ENCODE measurements at places on chromosomes 1 and 21. TPM values are rescaled to one million over a fixed set of nuclear protein-coding genes. Genes with fewer than 3 reads are reported as not detected.

GRCh38 chr1:27403065-27403726 lies 10.8 kb downstream of the GPR3 start:
- H3K36me3 ChIP-seq = peaks cover 53% of the 10 kb centered on the region
- no peak overlapping the region for H3K4me3 ChIP-seq
- H3K27me3 ChIP-seq = no peaks in the 10 kb centered on the region

- peaks cover 6% of the 10 kb centered on the region for H3K36me3 ChIP-seq
- no peak overlapping the region for H3K27ac ChIP-seq
- H3K27me3 ChIP-seq = no peaks in the 10 kb centered on the region
- no peak overlapping the region for H3K4me3 ChIP-seq
These were observed 41.2 kb downstream of the AHDC1 start for GRCh38 chr1:27562534-27563340.

- peaks cover 22% of the 10 kb centered on the region for H3K36me3 ChIP-seq
- H3K4me3 ChIP-seq = no peak overlapping the region
- no peaks in the 10 kb centered on the region for H3K27me3 ChIP-seq
- DNase-seq = no peak
- H3K27ac ChIP-seq = no peak overlapping the region
These were observed 54.5 kb downstream of the TBCE start for GRCh38 chr1:235421751-235422150.

LCE2C gene
- not detected for total RNA-seq

MAP3K21 gene
- 24.2 TPM for total RNA-seq

DNA sequence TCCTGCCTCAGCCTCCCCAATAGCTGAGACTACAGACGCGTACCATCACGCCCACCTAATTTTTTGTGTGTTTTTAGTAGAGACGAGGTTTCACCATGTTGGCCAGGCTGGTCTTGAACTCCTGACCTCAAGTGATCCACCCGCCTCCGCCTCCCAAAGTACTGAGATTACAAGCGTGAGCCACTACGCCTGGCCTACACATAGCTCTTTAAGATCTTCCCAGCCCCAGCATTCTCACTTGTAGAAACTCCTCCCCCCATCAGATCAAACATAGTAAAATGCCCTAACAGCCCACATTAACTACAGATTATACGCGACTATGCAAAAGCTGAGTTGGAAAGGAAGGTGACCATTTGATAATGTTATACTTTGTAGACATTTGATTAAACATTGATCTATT lies 634.8 kb downstream of the MATN1 start:
- H3K36me3 ChIP-seq = no peaks in the 10 kb centered on the region
- H3K27me3 ChIP-seq = no peaks in the 10 kb centered on the region
- DNase-seq = no peak
- no peak overlapping the region for H3K4me3 ChIP-seq
- H3K27ac ChIP-seq = no peak overlapping the region
- peaks cover 13% of the 10 kb centered on the region for H3K4me1 ChIP-seq

DNA sequence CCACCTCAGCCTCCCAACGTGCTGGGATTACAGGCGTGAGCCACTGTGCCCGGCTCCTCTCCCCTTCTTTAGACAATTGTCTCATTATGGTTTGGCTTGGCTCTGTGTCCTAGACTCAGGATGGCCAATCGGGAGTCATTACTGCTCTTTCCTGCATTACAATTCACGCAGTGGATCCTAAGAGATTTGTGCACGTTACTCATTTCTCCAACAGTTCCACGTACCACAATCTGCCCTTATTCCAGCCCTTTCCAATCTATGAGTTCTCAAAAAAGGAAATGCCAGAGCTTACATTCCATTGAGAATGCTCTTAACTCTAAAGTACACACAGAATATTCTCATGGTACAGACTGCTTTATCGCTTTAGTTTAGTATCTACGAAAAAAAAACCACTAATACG lies 357.0 kb downstream of the GPATCH2 start:
- H3K27me3 ChIP-seq = no peaks in the 10 kb centered on the region
- DNase-seq = no peak
- H3K4me3 ChIP-seq = no peak overlapping the region
- peaks cover 18% of the 10 kb centered on the region for H3K4me1 ChIP-seq

GRCh38 chr1:12178511-12178910 lies 11.7 kb downstream of the TNFRSF1B start:
- H3K4me3 ChIP-seq = no peak overlapping the region
- H3K27ac ChIP-seq = no peak overlapping the region
- peaks cover 27% of the 10 kb centered on the region for H3K27me3 ChIP-seq
- no peak for DNase-seq

GRCh38 chr1:45051005-45051772 lies 39.1 kb downstream of the UROD start:
- no peak overlapping the region for H3K27ac ChIP-seq
- no peak for DNase-seq
- no peak overlapping the region for H3K4me3 ChIP-seq
- no peaks in the 10 kb centered on the region for H3K4me1 ChIP-seq
- no peaks in the 10 kb centered on the region for H3K36me3 ChIP-seq
- peaks cover 23% of the 10 kb centered on the region for H3K27me3 ChIP-seq

- no peaks in the 10 kb centered on the region for H3K36me3 ChIP-seq
- H3K4me3 ChIP-seq = no peak overlapping the region
- peaks cover 11% of the 10 kb centered on the region for H3K4me1 ChIP-seq
- DNase-seq = no peak
These were observed 184.9 kb upstream of the ATP1B1 start for GRCh38 chr1:168921629-168922028.

GSTM3 gene
- total RNA-seq = not detected

TMPRSS3 gene
- 2.4 TPM for total RNA-seq

KDF1 gene
- 5.1 TPM for total RNA-seq

EXO1 gene
- 17.5 TPM for total RNA-seq

GRCh38 chr1:198113342-198113750 lies 43.5 kb upstream of the NEK7 start:
- H3K27me3 ChIP-seq = no peaks in the 10 kb centered on the region
- DNase-seq = peak; percentile 68
- H3K27ac ChIP-seq = no peak overlapping the region

AMY1C gene
- not detected for total RNA-seq

GRCh38 chr1:158819461-158820443 lies 11.4 kb upstream of the MNDA start:
- DNase-seq = no peak
- H3K36me3 ChIP-seq = no peaks in the 10 kb centered on the region
- H3K27ac ChIP-seq = no peak overlapping the region
- no peaks in the 10 kb centered on the region for H3K4me1 ChIP-seq
- no peak overlapping the region for H3K4me3 ChIP-seq
- H3K27me3 ChIP-seq = peaks cover 72% of the 10 kb centered on the region

DNA sequence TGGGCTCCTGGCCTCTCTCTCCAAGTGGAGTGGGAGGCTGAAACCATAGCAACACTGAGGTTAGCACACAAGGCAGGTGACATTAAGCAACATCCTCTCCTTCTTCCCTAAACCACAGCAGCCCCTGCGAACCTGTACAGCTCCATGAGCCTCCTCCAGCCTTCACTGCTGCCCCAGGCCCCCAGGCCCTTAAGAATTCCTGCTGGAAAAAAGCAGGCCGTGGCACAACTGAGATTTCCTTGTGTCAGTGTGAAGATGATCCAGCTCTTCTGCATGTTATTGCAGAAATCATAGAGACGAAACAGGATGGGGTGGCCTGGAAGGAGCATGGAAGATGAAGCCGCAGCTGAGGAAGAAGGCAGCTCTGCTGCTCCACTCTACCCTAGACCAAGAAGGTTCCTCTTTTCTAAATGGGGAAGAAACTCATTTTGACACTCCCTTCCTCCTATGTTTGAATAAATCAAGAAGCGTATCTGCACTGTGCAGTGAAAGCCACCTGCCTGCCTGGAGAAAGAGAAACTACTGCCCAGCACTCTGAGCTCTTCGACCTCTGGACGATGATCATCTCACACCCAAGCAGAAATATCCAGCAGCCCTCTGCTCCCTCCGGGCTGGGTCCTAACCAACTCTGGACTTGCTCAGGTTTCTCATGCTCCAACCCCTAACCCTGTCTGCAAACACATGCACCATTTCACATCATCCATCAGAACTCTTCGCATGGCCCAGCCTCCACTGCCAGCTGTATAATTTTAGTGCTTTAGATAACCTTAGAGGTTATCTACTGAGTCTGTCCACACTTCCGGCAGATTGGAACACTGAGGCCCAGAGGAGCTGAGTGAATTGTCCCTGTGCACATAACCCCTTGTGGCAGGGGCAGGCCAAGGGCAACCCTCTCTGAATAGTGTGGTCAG lies 20.7 kb downstream of the SH3BP5L start:
- no peak overlapping the region for H3K4me3 ChIP-seq
- H3K4me1 ChIP-seq = peaks cover under 1% of the 10 kb centered on the region
- no peaks in the 10 kb centered on the region for H3K36me3 ChIP-seq

WASF2 gene
- 154 TPM for total RNA-seq

SPRR5 gene
- not detected for total RNA-seq

DNA sequence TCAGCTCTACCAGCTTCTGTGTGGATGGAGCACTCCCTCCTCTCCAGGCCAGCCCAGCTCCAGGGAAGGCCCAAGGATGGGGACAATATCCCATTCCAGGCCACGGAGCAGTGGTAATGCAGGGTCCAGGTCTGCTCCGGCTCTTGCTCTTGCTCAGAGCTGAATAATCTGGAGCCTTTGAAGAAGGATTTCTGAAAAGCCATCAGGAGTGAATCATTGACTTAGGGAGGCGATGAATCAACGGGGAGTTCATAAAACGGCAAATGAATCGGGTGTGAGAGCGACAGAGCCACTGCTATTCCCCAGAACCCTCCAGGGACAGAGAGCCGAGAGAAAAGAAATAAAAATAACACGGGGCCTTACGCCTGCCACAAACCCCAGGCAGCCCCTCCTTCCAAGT lies 7.7 kb downstream of the POU3F1 start:
- H3K36me3 ChIP-seq = no peaks in the 10 kb centered on the region
- peaks cover 22% of the 10 kb centered on the region for H3K27me3 ChIP-seq
- H3K4me1 ChIP-seq = peaks cover 6% of the 10 kb centered on the region
- DNase-seq = peak; percentile 20

DNA sequence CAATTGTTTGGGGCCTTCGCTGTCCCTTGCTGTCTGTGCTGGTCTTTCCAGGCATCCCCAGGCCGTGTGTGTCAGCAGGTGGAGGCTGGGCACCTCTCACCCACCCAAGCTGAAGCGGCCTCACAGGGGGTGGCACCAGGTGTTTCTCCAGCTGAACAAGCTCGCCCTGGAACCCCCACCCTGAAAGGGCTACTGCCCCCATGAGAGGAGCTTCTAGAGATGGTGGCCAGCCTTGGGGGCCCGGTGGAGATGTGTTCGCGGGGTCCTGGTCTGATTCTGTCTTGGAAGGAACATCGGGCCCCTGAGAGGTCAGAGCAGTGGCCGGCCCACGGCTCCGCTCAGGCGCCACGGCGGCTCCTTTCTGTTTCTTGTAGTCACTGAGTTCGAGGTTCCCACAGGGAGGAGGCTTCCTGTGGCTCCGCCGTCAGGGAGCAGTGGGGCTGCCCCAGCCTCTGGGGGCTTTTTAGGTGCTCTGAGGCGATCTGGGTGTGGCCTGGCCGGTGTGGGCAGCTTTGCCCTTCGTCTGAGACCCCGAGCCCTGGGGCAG lies 46.9 kb downstream of the SKI start:
- DNase-seq = no peak
- no peak overlapping the region for H3K27ac ChIP-seq
- H3K4me1 ChIP-seq = peaks cover 19% of the 10 kb centered on the region
- no peak overlapping the region for H3K4me3 ChIP-seq

GRCh38 chr1:110607536-110608230 lies 1.5 kb upstream of the KCNA2 start:
- peaks cover 80% of the 10 kb centered on the region for H3K27me3 ChIP-seq
- no peak overlapping the region for H3K4me3 ChIP-seq
- no peak overlapping the region for H3K27ac ChIP-seq
- no peak for DNase-seq

DNA sequence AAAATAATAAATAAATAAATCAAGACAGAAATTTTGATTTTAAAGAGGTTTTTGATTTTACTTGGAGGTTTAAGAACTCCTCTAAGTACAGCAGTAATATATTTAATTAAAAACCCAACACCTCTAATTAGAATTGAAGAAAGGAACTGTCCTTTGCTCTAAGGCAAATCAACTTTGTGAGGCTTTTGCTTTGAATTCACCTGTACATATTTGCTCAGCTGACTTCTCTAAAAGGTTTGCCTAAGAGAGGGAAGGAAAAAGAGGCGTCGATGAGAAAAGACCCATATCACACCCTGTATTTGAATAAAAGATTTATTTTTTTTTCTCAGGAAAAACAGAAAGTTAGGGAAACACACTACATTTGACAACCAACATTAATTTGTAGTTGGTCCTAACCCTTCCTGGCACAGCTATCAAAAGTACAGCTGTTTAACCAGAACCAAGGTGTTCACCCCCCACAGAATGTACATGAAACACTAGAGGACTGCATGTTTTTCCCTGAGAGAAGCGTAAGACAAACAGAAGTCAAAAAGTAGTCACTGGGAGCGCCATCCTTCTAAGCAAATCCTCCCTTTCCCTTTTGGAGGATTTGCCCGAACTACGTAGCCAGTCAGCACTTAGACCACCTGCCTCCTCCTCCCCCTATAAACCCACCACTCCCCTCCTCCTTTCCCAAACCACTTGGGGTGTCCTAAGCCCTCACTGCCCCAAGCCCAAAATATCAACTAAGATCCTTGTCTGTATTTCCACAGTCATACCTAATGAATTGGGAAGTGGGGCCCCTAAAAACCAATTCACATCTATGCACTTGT lies 4.9 kb downstream of the MCL1 start:
- H3K27me3 ChIP-seq = no peaks in the 10 kb centered on the region
- H3K27ac ChIP-seq = peak overlapping the region; percentile 99
- H3K36me3 ChIP-seq = peaks cover 100% of the 10 kb centered on the region
- H3K4me1 ChIP-seq = peaks cover 31% of the 10 kb centered on the region

MSH4 gene
- 0.17 TPM for total RNA-seq

GRCh38 chr1:23804183-23804835 lies 3.8 kb upstream of the GALE start:
- H3K4me3 ChIP-seq = no peak overlapping the region
- H3K27ac ChIP-seq = no peak overlapping the region
- H3K27me3 ChIP-seq = no peaks in the 10 kb centered on the region
- DNase-seq = no peak
- H3K36me3 ChIP-seq = peaks cover 24% of the 10 kb centered on the region
- no peaks in the 10 kb centered on the region for H3K4me1 ChIP-seq

TCEA3 gene
- 1.5 TPM for total RNA-seq

GRCh38 chr1:41794031-41794430 lies 124.7 kb downstream of the HIVEP3 start:
- peaks cover 18% of the 10 kb centered on the region for H3K27me3 ChIP-seq
- H3K4me1 ChIP-seq = no peaks in the 10 kb centered on the region
- DNase-seq = no peak
- no peak overlapping the region for H3K4me3 ChIP-seq
- no peaks in the 10 kb centered on the region for H3K36me3 ChIP-seq

- no peak overlapping the region for H3K4me3 ChIP-seq
- H3K27me3 ChIP-seq = no peaks in the 10 kb centered on the region
- no peak for DNase-seq
- H3K36me3 ChIP-seq = peaks cover 35% of the 10 kb centered on the region
These were observed 13.0 kb upstream of the LTN1 start for GRCh38 chr21:29005696-29006095.

GRCh38 chr1:32754317-32755097 lies 51.9 kb upstream of the SYNC start:
- H3K36me3 ChIP-seq = peaks cover 4% of the 10 kb centered on the region
- H3K4me1 ChIP-seq = peaks cover 23% of the 10 kb centered on the region
- H3K27ac ChIP-seq = peak overlapping the region; percentile 71
- H3K4me3 ChIP-seq = peak overlapping the region; percentile 96
- H3K27me3 ChIP-seq = no peaks in the 10 kb centered on the region
- DNase-seq = no peak

EPHA2 gene
- total RNA-seq = 248 TPM

GNG12 gene
- 117 TPM for total RNA-seq

GRCh38 chr1:31679676-31680230 lies 24.1 kb downstream of the COL16A1 start:
- peaks cover 16% of the 10 kb centered on the region for H3K36me3 ChIP-seq
- H3K27ac ChIP-seq = no peak overlapping the region
- DNase-seq = no peak
- no peaks in the 10 kb centered on the region for H3K27me3 ChIP-seq
- H3K4me1 ChIP-seq = no peaks in the 10 kb centered on the region
